ENCODE measurements at places on chromosomes 2 and 18. TPM values are rescaled to one million over a fixed set of nuclear protein-coding genes. Genes with fewer than 3 reads are reported as not detected.

DNA sequence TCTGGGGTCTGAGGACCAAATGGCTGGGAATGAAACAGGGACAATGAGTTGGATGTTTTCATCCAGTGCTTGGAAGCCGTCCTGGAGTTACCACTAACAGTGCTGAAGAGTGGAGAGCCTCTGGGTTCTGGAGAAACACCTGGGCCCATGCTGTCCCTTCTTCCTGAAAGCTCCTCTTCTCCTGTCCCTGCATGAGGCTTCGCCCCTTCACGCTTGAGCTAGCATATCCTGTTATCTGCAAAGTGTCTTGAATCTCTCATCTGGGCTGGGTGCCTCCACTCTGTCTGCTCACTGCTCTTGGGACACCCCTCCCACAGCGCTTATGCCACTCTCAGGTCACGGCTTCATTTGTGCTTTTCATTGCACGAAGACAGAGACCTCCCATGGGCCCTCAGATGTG, 154.5 kb downstream of the MYCN start:
- DNase-seq = no peak

GRCh38 chr2:101501443-101501842, 26.5 kb upstream of the RFX8 start:
- DNase-seq = no peak

Gene DLX2
- 0.08 TPM for total RNA-seq

DNA sequence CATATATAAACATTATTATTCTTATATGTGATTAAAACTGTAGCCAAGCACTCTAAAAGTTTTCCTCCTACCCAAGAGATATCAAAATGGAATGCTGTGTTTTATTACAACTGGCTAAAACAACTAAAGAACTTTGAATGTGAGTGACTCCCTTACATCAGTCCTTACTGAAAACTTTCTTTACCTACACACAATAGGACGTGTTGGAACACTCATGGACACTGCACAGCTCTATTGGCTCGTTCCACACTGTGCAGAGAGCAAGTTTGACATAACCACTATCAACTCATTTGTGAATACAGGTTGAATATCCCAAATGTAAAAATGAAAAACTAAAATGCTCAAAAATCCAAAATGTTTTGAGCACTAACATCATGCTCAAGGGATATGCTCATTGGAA, 650.6 kb downstream of the SLC4A3 start:
- no peak for DNase-seq

Gene C1GALT1C1L
- 1.2 TPM for total RNA-seq

- DNase-seq = no peak
Observed at GRCh38 chr18:25896178-25896780, 194.1 kb downstream of the SS18 start.

DNA sequence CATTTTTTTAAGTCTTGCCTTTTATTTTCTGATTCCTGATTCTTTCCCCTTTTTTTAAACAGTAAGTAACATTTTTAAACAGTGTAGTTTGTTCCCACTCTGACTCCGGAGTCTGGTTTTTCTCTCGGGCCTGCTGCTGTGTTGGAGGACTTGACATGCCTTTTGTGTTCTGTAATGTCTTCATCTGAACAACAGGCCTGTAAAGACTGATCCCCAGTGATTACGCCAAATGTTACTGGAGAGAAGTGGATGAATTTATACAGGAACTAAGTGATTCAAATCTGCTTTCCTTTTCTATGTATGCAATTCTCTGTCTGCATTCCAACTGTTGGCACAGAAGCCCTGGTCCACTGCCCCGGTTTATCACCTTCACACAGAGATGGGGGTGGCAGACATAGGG, 54.3 kb upstream of the RMDN2 start:
- no peak for DNase-seq

DNA sequence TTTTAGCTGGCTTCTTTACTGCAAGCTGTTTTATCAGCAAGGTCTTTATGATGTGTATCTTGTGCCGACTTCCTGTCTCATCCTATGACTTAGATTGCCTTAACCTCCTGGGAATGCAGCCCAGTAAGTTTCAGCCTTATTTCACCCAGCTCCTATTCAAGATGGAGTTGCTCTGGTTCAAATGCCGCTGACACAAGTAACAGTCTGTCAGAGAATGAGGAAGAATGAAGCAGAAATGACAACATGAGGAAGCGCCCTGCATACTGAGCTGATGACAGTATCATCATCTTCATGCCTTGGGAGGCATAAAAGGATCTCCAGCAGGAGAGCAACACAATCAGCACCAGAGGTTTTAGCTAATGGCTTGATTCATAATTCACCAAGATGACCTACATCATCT, 309.4 kb downstream of the NBAS start:
- DNase-seq = no peak

Gene TNFRSF11A
- total RNA-seq = 0.42 TPM

Gene RNF103
- 20.6 TPM for total RNA-seq

GRCh38 chr2:26043862-26044696, 10.2 kb downstream of the RAB10 start:
- no peak for DNase-seq

GRCh38 chr2:110221938-110222337, 9.6 kb upstream of the MTLN start:
- DNase-seq = no peak

Gene GPR55
- total RNA-seq = not detected

Gene LHCGR
- not detected for total RNA-seq

- no peak for DNase-seq
Observed at GRCh38 chr2:6641956-6642355, 223.8 kb downstream of the CMPK2 start.

- no peak for DNase-seq
Observed at GRCh38 chr2:160465002-160465401, 28.6 kb downstream of the RBMS1 start.

GRCh38 chr2:214185546-214185945, 225.3 kb upstream of the VWC2L start:
- no peak for DNase-seq

Gene NPHP1
- 4.4 TPM for total RNA-seq

GRCh38 chr2:111118981-111119821, 1.5 kb upstream of the BCL2L11 start:
- DNase-seq = no peak

GRCh38 chr2:186399082-186399644, 86.9 kb upstream of the ZC3H15 start:
- DNase-seq = no peak

DNA sequence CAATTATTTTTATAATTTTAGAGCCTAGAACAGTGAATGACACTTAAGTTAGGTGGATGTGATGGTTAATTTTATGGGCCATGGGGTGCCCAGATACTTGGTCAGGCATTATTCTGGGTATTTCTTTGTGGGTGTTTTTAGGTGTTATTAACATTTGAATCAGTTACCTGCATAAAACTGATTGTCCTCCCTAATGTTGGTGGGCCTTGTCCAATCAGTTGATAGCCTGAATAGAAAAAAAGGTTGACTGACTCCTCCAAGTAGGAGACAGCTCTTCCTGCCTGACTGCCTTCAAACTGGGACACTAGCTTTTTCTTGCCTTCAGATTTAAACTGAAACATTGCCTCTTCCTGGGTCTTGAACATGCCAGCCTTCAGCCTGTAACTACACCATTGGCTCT, 312.9 kb upstream of the FIGN start:
- no peak for DNase-seq

DNA sequence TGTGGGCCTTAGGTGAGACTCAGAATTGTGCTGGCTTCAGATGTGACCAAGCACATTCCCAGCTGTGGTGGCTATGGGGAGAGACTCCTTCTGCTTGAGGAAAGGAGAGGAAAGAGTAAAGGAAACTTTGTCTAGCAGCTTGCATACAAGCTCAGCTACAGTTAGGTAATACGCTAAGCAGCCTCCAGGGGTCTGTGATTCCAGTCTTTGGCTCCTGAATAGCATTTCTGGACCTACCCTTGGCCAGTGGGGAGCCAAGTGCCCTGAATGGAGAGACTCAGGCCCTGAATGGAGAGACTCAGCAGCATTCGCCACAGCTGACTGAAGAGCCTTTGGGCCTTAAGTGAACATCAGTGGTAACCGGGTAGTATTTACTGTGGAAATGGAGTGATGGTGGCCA, 227.4 kb upstream of the CDH7 start:
- DNase-seq = no peak

GRCh38 chr2:168948621-168949212, 47.6 kb downstream of the G6PC2 start:
- DNase-seq = no peak

Gene ASXL2
- total RNA-seq = 16.8 TPM

DNA sequence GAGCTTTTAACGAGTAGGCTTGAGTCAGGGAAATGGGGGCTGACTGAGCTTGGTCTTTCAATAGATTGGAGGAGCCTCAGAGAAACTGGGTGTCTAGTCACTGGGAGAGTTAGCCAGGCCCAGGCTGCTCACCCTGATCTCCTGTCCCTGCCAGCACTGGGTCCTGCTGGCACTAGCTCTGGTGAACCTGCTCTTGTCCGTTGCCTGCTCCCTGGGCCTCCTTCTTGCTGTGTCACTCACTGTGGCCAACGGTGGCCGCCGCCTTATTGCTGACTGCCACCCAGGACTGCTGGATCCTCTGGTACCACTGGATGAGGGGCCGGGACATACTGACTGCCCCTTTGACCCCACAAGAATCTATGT, 720 bp downstream of the KRTCAP3 start:
- DNase-seq = no peak

DNA sequence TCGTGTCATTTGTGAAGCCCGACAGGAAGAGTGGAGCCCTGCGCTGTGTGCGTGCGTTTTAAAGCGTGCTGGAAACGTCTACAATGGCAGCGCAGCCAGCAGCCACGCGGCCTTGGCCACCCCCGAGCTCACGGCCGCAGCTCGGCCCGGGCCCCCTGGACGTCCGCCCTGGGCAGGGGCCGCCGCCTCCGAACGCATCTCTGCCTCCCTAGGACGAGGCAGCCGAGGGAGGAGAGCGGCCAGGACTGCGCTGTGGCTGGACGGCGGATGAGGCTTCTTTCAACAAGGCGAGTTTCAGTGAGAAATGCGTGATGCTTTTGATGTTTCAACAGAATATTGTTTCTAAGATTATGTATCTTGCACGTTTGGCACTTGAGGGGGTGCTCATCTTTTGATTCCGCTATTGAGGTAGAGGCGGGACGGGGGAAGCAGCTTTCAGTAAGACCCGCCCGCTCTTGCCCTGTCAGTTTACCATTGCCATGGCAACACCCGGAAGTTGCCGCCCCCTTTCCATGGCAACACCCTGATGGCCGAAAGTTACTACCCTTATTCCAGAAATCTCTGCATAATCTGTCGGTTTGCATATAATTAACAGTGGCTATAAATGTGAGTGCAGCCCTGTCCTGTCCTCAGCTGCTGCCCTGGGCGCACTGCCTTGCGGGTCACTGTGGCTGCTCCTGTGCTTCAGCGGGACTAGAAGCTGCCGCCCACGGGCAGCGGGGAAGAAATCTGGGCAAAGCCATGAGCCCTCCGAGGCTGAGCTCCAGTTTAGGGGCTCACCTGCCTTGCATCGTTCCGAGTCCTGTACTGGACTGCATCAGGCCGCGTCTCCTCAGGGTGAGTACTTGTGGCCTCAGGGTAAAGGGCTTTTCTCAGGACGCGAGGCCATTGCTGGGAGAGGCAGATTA, 38.6 kb downstream of the ADNP2 start:
- peak; percentile 55 for DNase-seq

GRCh38 chr18:23103449-23103848, 31.8 kb upstream of the CABLES1 start:
- no peak for DNase-seq

Gene CHRNG
- not detected for total RNA-seq

- DNase-seq = no peak
Observed at GRCh38 chr2:226837334-226837733, 1.5 kb downstream of the RHBDD1 start.

- DNase-seq = no peak
Observed at GRCh38 chr2:197205585-197206215, 104.9 kb downstream of the ANKRD44 start.
